Activated CD4-positive, alpha-beta T cell treated with anti-CD3 and anti-CD28 coated beads for 1 hour (primary cell): ENCODE measurements at places on chromosomes 2 and 18.

GRCh38 chr2:241200822-241201395 is 12.4 kb downstream of the ANO7 start:
- no peak for DNase-seq

DNA sequence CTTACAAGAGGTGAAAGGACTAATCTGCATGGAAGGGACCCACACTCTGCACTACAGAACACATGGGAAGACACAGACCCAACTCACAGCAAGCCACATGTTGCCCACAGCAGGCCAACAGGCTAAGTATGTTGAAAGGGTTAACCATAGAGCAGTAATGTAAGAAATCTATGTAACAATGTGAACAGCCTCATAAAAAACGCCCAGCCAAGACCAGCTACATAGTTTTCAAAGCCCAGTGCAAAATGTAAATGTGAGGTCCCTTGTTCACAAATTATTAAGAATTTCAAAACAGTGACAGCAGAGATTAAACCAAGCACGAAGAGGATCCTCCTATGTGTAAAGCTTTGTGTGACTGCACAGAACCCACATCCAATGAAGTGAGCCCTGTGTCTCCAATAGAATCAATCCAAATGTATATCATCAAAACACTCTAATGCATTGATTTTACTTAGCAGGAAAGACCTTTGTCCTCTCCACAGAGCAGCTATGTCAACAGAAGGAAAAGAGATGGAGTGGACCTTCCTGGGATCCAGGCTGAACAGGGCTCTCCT is 210.1 kb downstream of the AGPS start:
- DNase-seq, result no peak

GRCh38 chr2:78068808-78069207 is 546.6 kb upstream of the LRRTM4 start:
- DNase-seq, result no peak

- no peak for DNase-seq
Measured at GRCh38 chr2:1945819-1946218, 201.5 kb upstream of the PXDN start.

GRCh38 chr2:23664066-23664788 is 262.7 kb downstream of the ATAD2B start:
- no peak for DNase-seq

- no peak for DNase-seq
Measured at GRCh38 chr2:23211987-23212583, 172.9 kb upstream of the KLHL29 start.

- DNase-seq, result no peak
Measured at GRCh38 chr2:85935170-85935745, 46.5 kb upstream of the ST3GAL5 start.

- no peak for DNase-seq
Measured at GRCh38 chr2:189231719-189232323, 52.3 kb upstream of the COL5A2 start.

DNA sequence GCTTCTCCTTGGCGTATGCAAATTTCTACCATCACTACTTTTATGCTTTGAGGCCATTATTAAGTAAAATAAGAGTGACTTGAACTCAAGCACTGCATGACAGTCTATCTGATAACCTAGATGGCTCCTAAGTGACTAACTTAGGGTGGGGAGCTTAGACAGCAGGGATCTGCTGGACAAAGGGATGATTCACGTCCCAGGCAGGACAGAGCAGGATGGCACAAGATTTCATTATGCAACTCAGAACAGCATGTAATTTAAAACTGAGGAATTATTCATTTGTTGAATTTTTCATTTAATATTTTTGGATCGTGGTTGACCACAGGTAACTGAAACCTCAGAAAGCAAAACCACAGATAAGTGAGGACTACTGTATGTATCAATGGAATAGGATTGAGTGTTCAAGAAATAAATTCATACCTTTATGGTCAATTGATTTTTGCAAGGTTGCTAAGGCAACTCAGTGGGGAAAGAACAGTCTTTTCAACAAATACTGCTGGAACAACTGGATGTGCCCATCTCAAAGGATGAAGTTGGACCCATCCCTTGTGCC is 115.3 kb downstream of the MBD2 start:
- DNase-seq, result no peak

DNA sequence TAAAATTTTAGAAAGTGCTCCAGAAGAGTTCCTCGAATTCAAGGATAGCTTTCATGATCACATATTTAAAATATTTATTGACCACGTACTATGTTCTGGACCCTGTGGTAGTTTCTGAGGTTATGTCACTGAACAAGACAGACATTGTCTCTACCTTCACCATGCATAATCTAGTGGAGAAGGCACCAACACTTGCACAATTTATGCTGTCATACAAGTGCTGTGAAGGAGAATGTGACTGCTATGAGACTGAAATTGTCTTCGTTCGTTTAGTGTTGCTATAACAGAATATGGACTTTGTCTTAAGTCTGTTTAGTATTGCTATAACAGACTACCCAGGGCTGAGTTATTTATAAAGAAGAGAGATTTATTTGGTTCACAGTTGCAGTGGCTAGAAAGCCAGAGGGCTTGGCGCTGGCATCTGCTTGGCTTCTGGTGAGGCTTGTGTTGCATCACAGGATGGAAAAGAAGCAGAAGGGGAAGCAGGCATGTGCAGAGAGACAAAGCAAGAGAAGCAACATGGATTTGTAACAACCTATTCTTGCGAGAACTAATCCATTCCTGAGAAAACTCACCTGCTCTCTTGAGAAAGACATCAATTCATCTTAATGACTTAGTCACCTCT is 50.0 kb upstream of the RFX8 start:
- DNase-seq, result no peak

DNA sequence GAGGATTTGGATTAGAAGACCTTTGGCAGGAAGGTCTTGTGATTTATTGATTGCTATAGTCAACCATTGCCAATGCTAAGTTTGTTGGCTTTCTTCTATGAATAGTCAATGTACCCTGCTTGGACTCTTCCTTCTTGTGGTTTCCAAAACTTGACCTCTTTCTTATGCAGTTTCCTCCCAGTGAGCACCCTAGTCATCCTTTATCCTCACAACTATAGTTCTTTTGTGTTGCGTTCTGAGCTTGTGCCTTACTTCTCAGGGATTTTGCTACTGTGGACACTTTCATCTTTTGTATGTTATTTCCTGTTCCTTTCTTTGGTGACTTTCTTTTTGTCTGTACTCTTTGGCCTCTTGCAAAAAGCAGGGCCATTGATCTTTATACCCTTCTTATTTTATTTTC is 168.2 kb downstream of the LRRTM1 start:
- no peak for DNase-seq

DNA sequence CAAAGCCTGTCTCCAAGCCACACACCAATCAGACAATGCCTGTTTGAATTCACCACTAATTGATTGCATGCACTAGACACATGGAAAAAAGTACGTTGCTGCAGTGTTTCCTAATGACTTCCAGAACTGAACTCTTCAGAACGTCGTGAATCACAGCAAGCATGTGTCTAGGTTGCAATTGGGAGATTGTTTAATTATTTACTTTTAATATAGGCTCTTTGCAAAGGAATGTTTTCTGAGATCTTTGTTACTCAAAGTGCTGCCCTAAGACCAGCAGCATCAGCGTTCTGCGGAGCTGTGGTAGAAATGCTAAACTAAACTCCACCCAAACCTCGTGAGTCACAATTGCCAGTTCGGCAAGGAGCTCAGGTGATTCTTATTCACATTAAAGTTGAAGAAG is 52.7 kb upstream of the CCDC68 start:
- no peak for DNase-seq

DNA sequence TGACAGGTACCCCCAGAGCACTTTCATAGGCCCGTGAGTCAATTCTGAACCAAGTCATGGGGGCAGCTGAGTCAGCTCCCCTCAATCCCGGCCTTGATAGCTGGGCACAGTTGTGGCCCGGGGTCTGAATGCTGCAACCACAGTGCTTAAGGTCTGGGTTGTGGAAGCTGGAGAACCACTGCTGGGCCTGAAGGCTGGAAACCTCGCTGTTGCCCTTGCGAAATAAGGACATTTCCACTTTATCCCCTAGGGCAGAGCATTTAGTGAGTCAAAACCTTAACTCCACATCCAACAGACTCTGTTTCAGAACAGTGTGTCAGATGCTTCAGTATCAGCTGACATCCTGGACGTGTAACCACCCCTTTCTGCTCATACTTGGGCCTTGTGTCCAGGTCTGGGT is 58.6 kb downstream of the SP110 start:
- no peak for DNase-seq

GRCh38 chr18:79496237-79496977 is 100.7 kb downstream of the NFATC1 start:
- DNase-seq, result no peak

GRCh38 chr2:96954011-96954846 is 32.2 kb downstream of the FAM178B start:
- no peak for DNase-seq

- DNase-seq, result no peak
Measured at GRCh38 chr2:161344692-161345091, 36.5 kb downstream of the PSMD14 start.

DNA sequence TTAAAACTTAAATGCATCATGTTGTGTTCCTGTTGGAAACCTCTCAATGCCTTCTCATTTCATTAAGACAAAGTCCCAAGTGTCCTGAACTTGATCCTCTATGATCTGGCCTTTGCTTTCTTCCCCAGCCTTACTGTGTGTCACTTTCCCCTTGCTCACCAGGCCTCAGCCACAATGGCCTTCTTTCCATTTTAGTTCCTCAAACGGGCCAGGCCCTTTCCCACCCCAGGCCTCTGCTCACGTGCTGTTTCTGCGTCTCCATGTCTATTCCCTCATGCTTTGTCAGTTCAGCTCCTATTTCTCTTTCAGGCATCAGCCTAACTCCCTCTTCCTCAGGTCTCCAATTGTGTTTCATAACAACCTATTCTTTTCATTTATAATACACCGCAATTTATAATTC is 19.5 kb downstream of the CXCR4 start:
- no peak for DNase-seq

DNA sequence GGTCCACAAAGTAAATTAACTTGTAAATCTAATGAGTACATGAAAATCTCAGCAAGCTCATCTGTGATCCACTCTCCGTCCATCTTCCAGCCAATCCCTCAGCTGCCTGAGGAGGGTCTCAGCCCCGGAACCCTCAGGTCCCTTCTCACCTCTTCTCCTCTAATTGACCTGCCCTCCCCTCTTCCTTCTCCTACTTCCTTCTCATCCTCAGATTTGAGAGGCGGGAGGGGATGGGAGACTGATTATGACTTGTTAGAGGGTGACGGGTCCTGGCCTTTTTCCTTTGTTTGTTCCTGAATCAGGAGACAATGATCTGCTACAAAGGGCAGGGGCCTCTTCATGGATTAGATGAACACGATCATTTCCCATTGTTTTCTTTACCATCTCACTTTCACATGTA is 80.1 kb downstream of the CYBRD1 start:
- no peak for DNase-seq

GRCh38 chr2:170530803-170531564 is 184.2 kb upstream of the SP5 start:
- no peak for DNase-seq

DNA sequence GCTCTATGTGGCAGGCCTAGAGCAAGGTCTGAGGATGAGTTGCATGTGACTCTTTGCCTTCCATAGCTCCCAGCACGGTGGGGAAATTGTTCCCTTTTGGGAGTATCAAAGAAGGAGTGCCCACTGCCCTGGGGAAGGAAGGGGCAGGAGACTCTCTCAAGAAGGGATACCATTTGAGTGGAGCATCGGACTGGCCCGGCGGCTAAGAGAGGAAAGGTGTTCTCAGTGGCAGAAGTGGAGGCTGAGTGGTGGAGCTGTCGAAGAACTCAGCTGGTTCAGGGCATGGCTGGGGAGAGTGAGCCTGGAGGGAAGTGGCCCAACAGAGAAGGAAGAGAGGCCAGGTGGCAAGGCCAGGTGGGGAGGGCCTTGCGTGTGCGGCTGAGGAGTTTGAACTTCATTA is 235.2 kb downstream of the DYSF start:
- DNase-seq, result no peak

DNA sequence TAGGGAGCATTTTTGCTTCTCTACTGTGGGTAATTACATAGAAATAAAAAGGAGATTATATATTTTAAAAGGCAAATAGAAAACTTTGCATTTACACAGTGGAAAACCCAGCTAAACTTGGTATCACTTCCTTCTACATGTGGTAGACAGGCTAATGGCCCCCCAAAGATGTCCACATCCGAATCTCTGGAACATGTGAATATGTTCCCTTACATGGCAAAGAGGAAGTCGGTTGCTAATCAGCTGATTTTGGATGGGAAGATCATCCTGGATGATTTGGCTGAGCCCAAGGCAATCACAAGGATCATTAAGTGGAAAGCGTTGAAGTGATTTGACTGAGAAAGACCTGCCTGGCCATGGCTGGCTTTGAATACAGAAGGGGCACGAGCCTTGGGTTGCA is 26.2 kb downstream of the CREG2 start:
- no peak for DNase-seq

DNA sequence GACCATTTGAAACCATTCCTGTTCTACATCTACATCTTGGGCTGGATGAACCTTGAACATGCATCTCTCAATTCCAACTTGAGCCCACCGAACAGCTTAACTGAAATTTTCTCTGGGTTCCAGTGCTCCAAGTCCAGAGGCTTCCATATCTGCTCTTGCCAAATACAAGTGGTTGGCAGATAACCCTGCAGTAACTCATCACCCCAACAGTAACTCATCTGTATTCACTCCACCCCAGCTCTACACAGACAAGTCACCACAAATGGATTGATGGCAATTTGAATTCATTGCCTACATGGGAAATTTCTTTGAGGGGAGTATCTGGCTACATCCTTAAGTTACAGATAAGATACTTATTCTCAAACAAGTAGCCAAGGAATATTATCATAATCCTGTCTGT is 502.4 kb upstream of the TNP1 start:
- DNase-seq, result no peak

DNA sequence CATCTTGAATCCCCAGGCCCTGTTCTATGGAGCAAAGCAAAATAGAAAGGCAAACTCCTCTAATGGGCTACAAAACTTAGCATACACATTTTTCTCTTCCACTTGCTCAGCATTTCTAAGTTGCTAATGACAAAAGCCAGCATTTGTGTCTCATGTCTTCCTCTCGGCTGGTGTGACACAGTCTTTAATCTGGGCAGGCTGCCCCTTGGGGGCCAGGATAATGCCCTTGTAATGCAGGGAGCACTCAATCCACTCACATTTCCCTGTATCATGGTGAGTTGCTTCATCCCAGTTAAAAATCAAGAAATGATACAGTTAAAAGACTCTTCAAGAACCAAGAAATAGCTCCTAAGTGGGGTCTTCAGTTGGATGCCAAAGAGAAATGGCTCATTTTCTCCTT is 109.1 kb upstream of the FBXO11 start:
- no peak for DNase-seq
